Naive thymus-derived CD4-positive, alpha-beta T cell (primary cell): ENCODE measurements at places on chromosomes 5 and 9. TPM values are rescaled to one million over a fixed set of nuclear protein-coding genes. Genes with fewer than 3 reads are reported as not detected.
A peak's percentile ranks its signal among the peaks of the same experiment; 100 is the strongest.

GRCh38 chr9:125811002-125811401, 63.8 kb downstream of the PBX3 start:
- DNase-seq = no peak

- DNase-seq = peak; percentile 8
These were observed at the start of gene NUDT12 for GRCh38 chr5:103562453-103563157. NUDT12 (minus strand) TSS chr5:103562789; CDS start chr5:103560248, 2,541 bp downstream.

- DNase-seq = no peak
These were observed 32.8 kb downstream of the TMC1 start for GRCh38 chr9:72554221-72554641.

The SPINK13 gene
- polyA plus RNA-seq = not detected

DNA sequence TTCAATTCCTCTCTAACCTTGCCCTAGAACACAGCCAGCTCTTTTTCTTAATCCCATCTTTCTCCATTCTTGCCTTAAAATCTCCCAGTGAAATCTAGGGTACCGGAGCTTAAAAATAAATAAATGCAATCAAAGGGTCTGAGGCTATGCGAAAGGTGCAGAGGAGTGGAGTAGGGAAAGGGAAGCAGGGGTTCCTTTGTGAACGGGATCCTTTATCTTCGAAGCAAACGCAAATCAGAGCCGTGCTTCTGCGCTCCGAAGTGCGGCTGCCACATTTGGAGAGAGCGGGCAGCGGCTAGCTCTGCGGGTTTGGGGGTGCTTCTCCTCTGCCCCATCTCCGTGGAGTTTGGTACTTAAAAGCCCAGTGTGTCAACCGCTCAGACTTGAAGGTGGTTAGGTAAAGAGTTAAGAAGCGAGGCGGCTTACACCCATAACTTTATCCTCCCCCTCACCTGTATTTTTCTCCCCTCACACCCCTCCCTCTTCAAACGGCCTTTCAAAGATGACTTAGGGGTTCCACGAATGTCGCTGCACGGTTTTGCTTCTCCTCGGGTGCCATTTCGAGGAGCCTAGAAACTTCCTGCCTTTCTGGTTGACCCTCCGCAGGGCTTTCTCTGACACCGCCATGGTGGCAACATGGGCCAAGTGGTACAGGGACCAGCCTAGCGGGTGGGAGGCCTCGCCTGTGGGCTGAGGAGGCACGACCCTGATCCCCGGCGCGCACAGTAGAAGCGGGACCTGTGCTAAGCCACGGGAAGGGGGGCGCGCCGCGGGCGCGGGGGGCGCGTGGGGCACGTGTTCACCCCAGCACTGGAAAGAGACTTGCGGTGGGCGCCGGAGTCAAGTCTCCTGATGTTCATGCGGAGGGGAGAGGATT, 31.7 kb upstream of the NFIB start:
- no peak for DNase-seq

DNA sequence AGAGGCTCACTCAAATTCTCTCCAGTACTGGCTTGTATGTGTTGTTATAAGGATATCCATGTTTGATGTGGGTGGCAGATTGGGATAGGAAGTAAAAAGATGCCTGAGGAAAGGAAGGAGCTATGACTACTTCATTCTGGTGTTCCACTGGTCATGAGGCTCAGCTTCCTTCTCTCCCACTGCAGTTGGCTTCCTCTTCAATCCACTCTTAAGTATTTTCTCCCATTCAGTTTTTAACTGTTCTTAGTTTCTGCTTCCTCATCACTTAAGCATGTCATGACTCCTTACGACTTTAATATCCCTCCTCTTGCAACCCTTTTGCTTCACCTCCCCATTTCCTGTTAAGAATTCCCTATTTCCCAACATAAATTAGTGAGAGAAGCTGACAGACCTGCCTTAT, 81.1 kb downstream of the PJA2 start:
- DNase-seq = no peak

- no peak for DNase-seq
These were observed 2.0 kb upstream of the PHPT1 start for GRCh38 chr9:136847088-136847825.

- DNase-seq = no peak
These were observed 592.0 kb upstream of the DMAC1 start for GRCh38 chr9:8391566-8391965.

GRCh38 chr5:14039063-14039462, 94.6 kb upstream of the DNAH5 start:
- no peak for DNase-seq

DNA sequence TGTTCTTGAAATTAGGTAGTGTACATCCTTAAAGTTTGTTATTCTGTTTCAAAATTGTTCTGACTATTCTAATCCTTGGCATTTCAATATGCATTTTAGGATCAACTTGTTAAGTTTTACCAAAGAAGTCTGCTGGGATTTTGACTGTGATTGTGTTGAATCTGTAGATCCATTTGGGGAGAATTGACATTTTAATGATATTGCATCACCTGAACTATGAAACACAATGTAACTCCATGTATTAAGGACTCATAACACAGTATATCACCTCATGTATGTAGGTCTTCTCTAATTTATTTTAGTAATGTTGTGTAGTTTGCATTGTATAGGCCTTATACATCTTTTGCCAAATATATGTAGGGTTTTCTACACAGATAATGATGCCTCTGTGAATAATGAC, 77.8 kb downstream of the RALGPS1 start:
- DNase-seq = no peak

DNA sequence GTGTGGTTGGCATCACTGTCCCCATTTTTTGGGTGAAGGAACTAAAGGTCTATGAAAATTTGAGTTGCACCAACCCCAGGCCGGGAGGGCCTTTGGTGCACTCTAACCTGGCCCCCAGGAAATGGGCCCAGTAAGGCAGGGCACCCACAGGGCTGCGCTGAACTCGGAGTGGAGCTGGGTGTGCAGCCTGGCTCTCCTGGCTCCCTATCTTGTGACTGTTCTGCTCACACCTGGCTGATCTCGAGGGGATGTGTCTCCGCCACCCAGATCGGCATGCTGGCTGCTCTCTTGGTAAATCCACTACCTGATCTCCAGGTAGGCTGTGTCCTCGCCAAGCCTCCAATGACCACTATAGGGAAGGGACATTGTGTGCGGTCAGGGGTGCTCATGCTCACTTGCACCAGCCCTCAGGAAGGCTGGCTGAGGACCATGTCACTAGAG, 259.8 kb downstream of the NSG2 start:
- no peak for DNase-seq

DNA sequence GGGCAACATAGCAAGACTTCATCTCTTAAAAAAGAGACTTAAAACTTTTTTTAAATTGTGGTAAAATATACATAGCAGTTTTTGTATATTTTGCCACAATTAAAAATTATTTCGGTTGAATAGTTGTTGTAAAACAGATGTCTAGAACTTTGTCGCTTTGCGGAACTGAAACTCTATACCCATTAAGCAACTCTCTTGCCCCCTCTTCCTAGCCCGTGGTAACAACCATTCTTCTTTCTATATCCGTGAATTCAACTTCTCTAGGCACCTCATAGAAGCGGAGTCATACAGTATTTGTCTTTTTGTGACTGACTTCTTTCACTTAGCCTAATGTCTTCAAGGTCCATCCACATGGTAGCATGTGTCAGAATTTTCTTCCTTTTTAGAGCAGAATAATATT, 43.3 kb downstream of the SPARC start:
- no peak for DNase-seq

DNA sequence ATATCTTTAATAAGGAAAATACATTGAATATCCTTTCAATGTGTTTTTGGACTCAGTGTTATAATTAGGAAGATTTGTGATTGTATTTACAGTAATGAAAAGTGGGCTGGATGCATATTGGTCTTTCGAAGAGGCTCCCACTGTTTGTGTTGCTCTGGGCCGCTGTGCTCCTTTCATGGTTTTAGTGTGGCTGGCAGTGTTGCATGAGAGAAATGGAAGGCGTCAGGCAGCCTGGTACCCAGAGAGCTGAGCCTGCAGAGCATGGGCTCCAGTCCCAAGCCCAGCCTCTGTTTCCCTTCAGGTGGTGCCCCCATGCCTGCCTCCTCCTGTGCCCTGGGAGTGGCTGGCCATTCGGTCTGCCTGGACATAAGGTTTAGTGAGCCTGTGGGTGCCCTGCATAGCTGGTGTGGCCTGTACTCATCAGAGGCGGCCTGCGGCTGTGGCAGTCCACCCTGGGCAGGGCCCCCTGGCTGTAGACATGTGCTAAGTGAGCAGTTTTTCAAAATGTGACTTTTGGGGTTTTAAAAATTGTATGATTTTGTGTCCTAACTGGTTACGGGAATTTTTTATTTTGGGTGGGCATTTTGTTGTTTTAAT, 27.4 kb upstream of the FAM120AOS start:
- DNase-seq = no peak
